ENCODE measurements at places on chromosomes 2 and 18.

DNA sequence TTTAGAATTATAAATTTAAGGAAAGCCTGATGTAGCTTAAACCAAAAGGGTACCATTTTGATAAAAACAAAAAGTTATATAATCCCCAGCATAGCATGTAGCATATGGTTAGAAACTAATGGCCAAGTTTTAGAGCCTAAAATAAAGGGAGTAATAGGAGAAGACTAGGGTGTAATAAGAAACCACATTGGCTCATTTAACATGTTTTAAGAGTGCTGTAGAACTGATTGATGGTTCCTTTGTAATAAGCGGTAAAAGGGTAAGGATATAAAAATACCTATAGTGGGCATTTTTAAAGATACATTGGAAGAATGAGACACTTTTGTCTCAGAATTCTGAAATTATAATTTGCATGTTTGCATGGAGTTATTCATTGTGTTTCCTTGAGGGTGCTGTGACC lies 1.9 kb downstream of the PSMA8 start:
- DNase-seq: no peak

DNA sequence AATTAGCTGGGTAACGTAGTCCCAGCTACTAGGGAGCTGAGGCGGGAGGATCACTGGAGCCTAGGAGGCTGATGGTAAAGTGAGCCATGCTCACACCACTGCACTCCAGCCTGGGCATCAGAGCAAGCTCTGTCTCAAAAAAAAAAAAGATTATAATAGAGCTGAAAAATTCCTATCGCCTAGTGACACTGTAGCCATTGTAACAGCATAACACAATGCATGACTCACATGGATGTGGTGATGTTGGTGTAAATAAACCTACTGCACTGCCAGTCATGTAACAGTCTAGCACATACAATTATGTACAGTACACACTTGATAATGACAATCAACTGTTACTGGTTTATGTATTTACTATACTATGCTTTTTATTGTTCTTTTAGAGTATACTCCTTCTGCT lies 39.6 kb downstream of the MGAT4A start:
- no peak for DNase-seq

DNA sequence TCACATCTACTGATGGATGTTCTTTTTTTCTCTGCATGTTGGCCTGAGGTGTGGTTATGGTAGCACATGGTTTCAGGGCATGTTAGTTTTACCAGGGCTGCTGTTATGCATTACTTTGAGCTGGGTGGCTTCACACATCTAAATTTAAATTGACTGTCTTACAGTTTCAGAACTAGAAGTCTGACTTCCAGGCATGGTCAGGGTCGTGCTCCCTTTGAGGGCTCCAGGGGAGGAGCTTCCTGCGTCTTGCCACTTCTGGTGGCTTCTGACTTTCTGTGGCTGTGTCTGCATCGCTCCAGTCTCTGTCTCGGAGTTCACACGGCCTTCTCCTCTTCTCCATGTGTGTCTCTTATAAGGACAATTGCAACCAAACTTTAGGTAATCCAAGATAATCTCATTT lies 143.9 kb downstream of the GALR1 start:
- DNase-seq: no peak

- no peak for DNase-seq
Observed at GRCh38 chr18:55235094-55235461, 275.8 kb upstream of the CCDC68 start.

GRCh38 chr2:236955521-236956030 lies 130.1 kb upstream of the COPS8 start:
- no peak for DNase-seq

GRCh38 chr2:156083763-156084493 lies 248.6 kb downstream of the NR4A2 start:
- DNase-seq: no peak

DNA sequence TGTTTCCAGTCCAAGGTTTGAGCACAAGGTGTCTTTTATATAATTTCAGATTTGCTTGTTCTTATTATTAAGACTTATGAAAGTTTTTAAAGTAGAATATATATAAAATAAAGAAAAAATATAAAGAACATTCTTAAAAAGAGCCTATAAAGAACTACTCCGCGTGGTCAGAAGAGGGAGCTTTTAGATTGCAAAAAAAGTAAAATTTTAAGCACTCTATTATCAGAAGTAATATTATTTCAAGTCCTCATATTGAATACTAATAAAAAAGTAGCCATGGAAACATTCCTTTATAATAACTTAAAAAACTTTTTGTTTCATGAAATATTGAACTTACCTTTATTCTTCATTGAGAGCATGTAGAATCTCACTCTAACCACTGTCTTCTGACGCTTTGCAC lies 51.4 kb downstream of the LINC00305 start:
- DNase-seq: no peak

DNA sequence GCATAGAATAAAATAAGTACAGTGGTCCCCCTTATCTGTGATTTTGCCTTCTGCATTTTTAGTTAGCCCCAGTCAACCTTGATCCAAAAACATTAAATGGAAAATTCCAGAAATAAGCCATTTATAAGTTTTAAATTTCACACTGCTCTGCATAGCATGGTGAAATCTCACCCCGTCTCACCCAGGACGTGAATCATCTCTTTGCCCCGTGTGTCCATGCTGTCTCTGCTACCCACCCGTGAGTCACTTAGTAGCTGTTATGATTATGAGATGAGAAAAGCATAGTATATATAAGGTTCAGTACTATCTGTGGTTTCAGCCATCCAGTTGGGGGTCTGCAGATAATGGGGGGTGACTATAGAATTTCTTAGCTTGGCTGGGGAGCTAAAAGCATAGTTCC lies 67.3 kb downstream of the RHBDD1 start:
- DNase-seq: no peak

- no peak for DNase-seq
Observed at GRCh38 chr2:224360801-224361251, 41.1 kb downstream of the FAM124B start.

DNA sequence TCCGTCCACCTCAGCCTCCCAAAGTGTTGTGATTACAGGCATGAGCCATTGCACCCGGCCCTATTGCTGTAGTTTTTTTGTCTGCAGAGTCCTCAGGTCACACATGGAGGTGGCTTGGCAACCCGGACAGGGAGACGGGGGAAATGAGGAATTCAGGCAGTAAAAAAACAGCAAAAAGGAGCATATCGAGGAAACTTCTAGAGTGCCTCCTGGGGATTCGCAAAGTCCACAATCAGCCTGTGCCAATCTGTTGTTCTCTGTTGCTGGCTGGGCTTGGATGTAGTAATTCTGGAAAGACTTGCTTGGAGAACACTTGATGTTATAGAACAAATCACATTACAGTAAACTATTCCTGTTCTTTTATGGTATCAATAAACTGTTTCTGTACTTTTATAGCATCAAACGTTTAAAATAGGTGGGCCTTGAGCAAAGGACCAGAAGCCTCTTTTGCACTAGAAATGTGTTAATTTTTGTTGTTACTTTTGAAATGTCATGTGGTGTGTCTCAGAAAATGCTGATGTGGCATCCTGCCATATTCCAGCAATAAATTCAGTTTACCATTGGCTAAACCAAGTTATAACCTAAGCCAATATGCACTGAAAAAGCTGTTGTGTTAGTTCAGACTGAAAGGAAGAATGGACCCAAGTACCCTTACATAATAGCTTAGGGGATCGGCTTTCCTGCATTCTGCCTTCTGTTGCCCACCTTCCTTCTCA lies 14.4 kb downstream of the ELAC1 start:
- DNase-seq: no peak

DNA sequence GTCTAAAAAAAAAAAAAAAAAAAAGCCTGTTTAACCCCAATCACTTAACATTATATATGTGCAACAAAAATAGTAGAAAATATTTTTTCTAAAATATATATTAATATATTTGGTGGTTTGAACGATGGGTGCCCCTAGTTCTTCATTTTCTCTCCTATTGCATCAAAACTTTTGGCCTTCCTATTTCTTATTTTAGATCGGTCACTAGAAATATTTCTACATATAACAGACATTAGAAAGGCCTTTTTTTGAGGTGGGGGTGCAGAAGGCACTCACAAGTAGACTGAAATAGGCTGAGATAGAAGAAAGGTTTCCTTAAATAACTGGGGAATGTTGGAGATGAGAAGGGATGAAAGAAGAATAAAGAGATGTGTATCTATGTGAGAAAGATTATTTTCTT lies 49.3 kb upstream of the AP1S3 start:
- no peak for DNase-seq

DNA sequence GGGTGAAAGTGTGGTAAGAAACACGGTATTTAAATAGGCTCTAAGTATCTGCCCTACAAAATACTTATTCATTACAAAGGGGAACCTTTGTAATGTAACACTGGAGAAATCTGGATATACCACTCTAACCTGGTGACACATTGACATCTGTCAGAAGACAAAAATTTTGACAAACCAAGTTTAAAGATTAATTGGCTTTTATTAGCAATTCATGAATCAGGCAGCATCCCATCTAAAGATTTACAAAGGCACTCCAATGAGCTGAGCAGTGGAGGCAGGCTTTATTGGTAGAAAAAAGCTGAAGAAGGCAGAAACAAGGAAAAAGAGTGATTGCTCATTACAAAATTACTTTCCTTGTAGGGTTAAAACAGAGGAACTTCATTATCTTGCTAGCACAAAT lies 35.0 kb downstream of the BMPR2 start:
- DNase-seq: no peak

- DNase-seq: no peak
Observed at GRCh38 chr2:203673933-203674332, 32.5 kb upstream of the CD28 start.

DNA sequence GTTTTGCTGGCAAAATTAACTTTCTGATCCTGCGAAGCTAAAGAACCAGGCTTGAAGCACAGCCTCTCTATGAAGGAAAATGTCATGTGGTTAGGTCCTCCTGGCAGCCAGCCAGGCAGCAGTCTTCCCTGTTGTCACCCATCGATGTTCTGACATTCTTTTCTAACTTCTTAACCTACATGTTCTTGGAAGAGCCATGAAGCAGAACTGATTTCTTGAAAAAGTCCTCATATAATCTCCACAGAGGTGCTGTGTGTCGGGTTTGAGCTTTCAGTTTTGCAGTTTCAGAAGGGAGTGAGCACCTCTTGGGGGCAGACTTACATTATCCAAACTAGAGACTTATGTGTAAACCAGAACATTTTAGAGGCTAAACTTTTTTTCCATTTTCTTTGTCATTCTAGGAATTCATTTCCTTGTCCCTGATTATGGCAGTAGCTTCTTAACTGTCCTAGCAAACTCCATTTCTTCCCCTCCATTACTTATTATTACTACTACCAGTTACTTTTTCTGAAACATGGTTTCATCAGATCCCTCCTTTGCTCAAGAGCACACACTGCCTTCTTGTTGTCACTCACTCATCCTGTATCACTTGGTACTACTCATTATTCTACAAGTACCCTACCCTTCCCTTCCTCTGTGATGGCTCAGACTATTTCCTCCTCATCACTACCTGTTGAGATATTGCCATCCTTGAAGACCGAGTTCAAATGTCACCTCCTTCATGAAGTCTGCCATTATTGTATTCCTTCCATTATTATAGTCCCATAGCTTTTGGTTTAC lies 31.1 kb downstream of the DOK1 start:
- no peak for DNase-seq

DNA sequence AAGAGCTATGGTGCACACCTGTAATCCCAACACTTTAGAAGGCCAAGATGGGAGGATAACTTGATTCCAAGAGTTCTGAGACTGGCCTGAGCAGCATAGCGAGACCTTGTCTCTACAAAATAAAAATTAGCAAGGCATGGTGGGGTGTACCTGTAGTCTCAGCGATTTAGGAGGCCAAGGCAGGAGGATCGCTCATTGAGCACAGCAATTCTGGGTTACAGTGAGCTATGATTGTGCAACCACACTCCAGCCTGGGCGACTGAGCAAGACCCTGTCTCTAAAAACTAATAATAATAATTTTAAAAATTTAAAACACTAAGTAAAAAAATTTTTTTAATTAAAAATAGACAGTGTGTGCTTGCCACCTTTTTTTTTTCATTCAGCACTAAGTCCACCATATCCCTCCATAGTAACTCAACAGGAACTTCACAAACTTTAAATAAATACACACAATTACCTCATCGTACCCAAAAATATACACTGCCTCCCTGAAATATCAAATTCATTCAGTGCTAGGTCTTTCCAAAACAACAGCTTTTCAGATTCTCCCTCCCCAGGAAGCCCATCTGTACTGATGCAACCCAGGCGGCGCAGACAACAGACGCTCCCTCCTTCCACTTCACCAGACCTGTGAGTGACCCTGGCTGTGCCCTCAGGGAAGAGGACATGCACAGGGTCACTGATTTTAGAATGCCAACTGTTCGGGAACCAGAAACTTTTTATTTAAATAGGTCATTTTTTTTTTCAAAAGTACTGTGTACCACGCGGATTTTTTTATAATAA lies 29.6 kb downstream of the FAM168B start:
- DNase-seq: no peak

GRCh38 chr18:79548621-79548985 lies 131.0 kb upstream of the CTDP1 start:
- DNase-seq: no peak

DNA sequence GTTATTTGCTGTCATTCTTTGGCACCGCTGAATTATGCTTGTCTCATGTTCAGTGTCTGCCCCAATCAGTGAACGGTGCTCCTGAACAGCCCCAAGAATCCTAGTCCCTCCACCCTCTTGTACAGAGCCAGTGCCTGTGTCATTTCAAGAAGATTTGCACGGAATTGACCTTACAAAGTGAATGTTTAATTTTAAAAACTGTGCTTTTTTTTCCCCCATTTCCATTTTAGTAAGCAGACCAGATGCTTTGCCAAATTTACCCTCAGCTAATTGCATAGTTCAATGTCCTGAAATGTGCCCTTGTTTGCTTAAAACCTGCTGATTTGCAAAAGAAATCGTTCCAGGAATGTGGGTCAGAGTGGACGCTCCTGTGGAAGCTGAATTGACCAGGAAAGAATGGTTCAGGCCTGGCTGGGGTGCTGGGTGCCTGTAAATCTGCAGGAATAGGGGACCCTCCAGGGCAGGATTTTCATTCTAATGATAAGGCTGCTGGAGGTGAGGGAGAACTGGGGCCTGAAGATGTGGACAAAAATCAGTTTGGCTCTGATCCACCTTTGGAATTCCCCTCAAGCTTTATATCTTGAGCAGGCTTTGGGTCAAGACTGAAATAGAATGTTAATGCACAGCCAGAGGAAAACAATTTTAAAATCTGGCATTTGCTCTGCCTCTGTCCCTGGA lies 20.1 kb downstream of the TMEM17 start:
- DNase-seq: no peak

Measured in activated CD4-positive, alpha-beta T cell treated with anti-CD3 and anti-CD28 coated beads, Interleukin-2, amount 50 U/mL, for 4 hours (primary cell).